ENCODE measurements at places on chromosomes 12 and 14.
A peak's percentile ranks its signal among the peaks of the same experiment; 100 is the strongest.

DNA sequence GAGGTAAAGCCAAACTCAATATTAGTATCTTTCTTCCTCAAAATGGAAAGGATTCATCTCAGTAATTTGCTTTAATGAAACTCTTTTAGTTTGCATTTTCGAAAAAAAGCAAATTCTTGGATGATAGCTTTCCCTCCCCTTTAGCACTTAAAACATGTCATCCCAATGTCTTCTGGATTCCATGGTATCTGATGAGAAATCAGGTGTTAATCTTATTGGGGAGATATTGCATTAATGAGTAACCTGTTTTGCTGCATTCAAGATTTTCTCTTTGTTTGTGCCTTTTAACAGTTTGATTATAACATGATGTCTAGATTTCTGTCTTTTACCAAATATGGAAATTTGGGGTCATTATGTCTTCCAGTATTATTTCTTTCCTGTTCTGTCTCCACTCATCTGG lies 405.1 kb upstream of the FOXG1 start:
- no peak for DNase-seq

- no peak for DNase-seq
Measured at GRCh38 chr12:63821781-63822251, 22.7 kb upstream of the SRGAP1 start.

- no peak for DNase-seq
Measured at GRCh38 chr12:79537675-79538074, 153.1 kb downstream of the PAWR start.

- peak; percentile 36 for DNase-seq
Measured at GRCh38 chr12:46459861-46460545, 87.4 kb upstream of the SLC38A2 start.

GRCh38 chr12:131281016-131281415 lies 327.3 kb downstream of the ADGRD1 start:
- no peak for DNase-seq

- DNase-seq, result no peak
Measured at GRCh38 chr12:101740566-101740965, 1.3 kb upstream of the SYCP3 start.

- DNase-seq, result no peak
Measured at GRCh38 chr14:62710811-62711210, 334.4 kb downstream of the KCNH5 start.

DNA sequence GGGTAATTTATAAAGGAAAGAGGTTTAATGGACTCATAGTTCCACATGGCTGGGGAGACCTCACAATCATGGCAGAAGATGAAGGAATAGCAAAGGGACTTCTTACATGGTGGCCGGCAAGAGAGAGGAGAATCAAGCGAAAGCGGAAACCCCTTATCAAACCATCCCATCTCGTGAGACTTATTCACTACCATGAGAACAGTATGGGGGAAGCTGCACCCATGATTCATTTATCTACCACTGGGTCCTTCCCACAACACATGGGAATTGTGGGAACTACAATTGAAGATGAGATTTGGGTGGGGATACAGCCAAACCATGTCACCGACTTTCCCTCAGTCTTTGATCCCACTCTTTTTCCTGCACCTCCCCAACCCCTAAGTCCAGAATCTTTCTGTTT lies 12.6 kb upstream of the CTDSP2 start:
- DNase-seq, result no peak

- DNase-seq, result no peak
Measured at GRCh38 chr12:98736352-98737321, 91.5 kb downstream of the APAF1 start.

- DNase-seq, result no peak
Measured at GRCh38 chr12:48037267-48037915, 33.1 kb upstream of the COL2A1 start.

GRCh38 chr12:93184672-93185368 lies 192.9 kb upstream of the NUDT4 start:
- no peak for DNase-seq

DNA sequence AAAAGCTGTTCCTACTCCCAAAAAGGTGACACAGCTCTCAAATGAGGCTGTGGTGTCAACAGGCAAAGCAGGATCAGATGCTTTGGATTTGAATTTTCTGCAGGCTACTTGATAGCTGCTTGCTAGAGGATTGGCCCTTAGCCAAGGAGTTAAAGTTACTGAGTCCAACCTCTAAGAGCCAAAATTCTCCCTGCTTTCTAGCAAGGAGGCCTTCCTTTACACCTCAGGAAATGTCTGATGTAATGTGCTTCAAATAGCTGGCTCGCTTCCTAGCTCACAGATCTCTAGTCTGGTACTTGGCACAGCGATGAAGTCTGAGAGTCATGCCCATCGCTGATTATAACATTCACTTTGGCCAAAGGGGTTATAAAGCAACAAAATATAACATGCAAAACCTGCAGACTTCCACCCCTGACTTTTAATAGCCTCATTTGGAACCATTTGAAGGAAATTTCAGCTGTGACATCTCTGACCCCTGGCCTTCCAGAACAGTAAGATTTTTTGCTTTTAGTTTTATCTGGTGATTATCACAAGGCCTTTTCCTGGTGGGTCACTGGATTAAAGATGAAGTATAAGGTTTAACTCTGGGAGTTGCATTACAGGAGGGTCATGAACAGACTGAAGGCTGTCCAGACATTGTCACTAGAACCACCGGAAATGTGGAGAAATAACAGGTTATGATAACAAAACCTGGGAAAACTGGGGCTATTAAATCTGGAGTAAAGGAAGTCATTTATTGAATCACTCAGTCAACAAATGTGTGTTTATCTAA lies 189.7 kb downstream of the EPS8 start:
- DNase-seq, result no peak

- DNase-seq, result no peak
Measured at GRCh38 chr14:24206260-24207103, 986 bp downstream of the TSSK4 start.

GRCh38 chr14:78130356-78130755 lies 39.8 kb upstream of the NRXN3 start:
- DNase-seq, result no peak

DNA sequence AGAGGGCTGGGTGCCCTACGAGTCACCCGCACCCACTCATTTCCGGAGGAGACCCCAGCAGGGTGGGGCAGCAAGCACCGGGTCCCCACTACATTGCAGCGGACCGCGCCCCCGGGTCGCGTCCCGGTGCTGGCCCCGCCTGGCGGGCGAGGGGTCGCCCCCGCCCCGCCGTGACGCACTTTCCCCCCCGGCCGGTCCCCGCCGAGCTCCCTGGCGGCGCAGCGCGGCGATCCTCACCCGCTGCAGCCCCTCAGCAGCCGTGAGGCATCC lies 106.1 kb downstream of the PRICKLE1 start:
- DNase-seq, result no peak

- DNase-seq, result no peak
Measured at GRCh38 chr12:6459004-6459337, 7.1 kb downstream of the TAPBPL start.

DNA sequence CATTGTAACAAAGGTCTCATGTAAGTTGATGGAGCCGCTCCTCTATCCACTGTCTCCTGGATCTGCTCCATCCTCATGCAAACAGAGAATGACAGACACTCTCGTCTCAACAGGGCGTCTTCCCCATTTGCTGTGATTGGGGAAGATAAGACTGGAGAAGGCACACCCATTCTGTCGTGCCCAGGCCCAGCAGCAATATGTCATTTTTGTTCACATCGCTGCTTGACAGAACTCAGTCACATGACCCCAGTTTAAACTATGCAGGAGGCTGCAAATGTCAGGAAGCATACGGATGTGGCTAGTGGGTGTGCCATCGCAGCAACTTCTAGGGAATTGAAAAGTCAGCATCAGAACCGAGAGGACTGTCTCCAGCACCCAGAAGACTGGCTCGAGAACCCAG lies 290.5 kb downstream of the TMEM132D start:
- DNase-seq, result no peak

DNA sequence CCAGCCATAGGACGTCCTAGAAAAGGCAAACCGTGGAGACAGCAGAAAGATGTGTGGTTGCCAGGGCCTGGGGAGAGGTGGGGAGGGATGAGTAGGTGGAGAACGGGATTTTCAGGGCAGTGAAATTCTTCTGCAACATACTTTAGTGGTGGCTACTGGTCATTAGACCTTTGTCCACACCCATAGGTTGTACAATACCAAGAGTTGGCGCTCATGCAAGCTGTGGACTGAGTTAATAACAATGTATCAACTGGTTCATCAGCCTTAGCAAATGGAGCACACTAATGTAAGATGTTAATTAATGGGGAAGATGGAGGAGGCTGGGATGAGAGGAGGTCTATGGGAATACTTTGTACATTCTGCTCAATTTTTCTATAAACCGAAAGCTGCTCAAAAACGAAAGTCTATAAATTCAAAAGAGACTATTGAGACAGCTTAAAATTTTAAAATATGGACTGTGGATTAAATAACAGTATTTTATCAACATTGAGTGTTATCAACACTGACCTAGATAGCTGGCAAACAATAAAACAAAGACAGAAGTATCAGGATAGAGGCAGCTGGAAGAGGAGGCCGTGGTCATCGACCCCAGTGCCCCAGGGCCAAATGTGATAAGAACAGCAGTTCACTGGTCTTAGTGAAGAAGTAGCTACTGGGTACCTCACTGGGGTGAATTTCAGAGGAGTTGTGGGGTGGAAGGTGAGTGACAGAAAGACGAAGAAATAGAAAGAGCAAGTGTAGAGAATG lies 90.9 kb downstream of the SYNE3 start:
- no peak for DNase-seq

GRCh38 chr12:46402451-46402850 lies 29.9 kb upstream of the SLC38A2 start:
- DNase-seq, result no peak

- DNase-seq, result no peak
Measured at GRCh38 chr14:103762036-103762435, 46.4 kb downstream of the ZFYVE21 start.

- DNase-seq, result no peak
Measured at GRCh38 chr14:105430042-105430441, 10.4 kb downstream of the MTA1 start.

DNA sequence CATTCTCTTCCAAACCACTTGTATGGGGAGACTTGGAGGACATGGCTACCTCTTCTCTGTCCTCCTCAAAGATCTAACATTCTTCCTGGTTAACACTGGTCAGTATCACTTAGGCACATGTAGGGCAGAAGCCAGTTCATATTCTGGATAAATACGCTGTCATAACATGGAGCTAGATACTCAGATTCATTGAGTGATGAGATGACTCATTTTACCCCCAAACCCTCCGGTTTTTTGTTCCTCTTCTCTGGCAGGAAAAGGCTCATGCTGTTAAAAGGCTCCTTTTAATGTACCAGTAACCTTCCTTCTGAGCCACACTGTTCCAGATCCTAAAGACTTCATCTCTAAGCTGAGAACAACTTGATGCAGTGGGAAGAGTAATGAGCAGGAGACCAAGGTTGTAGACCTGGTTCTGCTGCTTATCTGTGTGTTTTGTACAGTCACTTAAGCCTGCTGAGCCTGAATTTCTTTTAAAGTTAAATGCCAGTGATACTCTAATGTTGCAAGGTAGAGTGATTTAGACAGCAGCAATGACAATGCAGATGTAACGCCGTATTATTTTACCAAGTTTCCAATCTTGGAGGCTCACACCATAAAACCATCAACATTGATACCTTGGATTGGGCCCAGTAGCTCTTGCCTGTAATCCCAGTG lies 57.3 kb upstream of the ELK3 start:
- DNase-seq, result no peak

- DNase-seq, result no peak
Measured at GRCh38 chr12:132547205-132547740, 57.3 kb downstream of the FBRSL1 start.

- DNase-seq, result no peak
Measured at GRCh38 chr14:23284654-23285529, 1.0 kb downstream of the HOMEZ start.

DNA sequence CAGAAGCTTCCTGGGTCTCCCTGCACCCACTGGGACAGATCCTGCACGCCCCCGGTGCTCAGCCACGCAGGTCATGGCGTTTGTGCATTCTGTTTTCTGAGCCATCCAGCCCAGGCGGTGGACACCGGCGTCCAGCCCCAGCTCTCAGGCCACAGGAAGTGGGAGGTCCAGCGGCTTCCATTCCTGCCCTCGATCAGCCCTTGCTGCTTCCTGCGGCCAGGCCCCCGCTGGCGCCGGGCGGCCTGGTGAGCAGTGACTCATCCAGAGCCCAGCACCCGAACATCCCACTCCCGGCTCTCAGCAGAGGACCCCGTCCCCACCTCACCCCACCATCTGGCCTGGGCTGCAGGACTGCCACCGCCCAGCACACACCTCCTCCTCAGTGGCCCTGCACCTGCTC lies 18.0 kb upstream of the NUDT14 start:
- no peak for DNase-seq

DNA sequence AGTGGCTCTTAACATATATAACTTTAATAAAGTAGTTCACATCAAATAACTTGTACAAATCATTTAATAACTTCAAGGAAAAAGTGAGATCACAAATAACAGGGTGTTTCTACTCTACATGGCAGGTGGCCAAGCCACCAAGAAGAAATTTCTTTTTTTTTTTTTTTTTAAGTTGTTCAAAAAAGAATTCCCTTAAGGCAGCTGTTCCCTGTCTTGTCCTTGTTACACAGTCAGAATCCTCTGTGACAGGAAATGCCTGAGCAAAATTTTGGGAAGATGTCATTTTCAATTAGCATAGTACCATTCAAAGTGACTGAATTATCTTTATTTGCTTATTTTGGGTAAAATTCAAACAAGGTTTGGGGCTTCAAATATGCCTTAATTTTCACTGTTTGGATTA lies 79.4 kb downstream of the LIN7A start:
- no peak for DNase-seq

- no peak for DNase-seq
Measured at GRCh38 chr12:112855375-112855774, 51.4 kb upstream of the OAS1 start.

GRCh38 chr12:117825827-117826226 lies 143.0 kb downstream of the KSR2 start:
- DNase-seq, result no peak

DNA sequence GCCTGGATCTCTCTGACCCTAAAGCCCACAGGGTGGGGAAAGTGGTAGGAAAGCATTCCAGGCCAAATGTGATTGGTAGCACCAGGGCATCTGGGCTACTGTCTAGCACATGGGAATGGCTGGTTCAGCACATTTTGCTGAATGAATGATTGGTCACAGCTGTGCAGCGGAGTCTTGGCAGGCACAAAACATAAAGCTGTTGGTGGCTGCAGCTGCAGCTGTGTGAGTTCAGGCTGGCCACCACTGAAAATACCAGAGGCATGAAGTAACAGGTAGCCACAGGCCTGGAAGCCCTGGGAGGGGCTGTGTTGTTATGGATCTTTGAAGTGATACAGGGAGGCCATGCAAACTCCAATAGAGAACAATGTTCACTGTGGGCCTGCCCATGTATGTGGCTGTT lies 72.7 kb downstream of the MYRFL start:
- no peak for DNase-seq

DNA sequence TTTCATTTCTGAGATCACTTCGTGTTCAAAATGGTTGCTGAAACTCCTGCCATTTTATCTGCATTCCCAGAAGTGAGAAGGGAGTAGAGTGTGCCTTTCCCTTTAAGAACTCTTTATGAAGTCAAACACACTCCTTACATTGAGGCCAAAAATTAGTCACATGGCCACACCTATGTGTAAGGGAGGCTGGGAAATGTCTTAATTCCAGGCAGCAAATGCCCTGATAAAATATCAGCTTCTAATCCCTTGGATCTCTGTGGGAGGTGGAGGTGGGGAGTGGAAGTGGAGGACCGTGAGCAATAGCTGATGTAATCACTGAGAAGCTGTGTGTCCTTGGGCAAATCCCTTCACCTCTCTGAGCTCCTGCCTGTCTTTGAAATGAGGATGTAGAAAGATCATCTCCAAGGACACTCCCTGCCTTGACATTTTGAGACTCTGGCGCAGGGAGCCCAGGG lies 22.7 kb upstream of the ANKRD9 start:
- DNase-seq, result no peak
